ENCODE measurements at places on chromosomes 11 and 22.

- H3K27ac ChIP-seq, result no peak overlapping the region
- DNase-seq, result no peak
- H3K4me1 ChIP-seq, result peaks cover 17% of the 10 kb centered on the region
- H3K27me3 ChIP-seq, result no peaks in the 10 kb centered on the region
Measured at GRCh38 chr11:47843361-47844055, 4.6 kb downstream of the NUP160 start.

DNA sequence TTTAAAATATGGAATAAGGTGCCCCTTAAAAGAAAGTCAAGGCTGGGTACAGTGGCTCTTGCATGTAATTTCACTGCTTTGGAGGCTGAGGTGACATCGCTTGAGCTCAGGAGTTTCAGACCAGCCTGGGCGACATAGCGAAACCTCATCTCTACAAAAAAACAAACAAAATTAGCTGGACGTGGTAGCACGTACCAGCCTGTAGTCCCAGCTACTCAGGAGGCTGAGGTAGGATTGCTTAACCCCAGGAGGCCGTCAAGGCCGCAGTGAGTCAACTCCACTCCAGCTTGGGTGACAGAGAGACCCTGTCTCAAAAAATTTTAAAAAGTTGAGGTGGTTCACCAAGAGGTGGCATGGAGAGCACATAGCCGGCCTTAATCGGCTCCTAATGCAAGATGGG lies 17.7 kb upstream of the ADORA2A start:
- H3K4me1 ChIP-seq, result peaks cover 14% of the 10 kb centered on the region
- H3K4me3 ChIP-seq, result no peak overlapping the region
- H3K27me3 ChIP-seq, result no peaks in the 10 kb centered on the region
- H3K27ac ChIP-seq, result peak overlapping the region; percentile 67
- peaks cover 2% of the 10 kb centered on the region for H3K36me3 ChIP-seq

- peaks cover 4% of the 10 kb centered on the region for H3K4me1 ChIP-seq
- H3K27ac ChIP-seq, result no peak overlapping the region
- H3K27me3 ChIP-seq, result peaks cover 42% of the 10 kb centered on the region
- H3K36me3 ChIP-seq, result peaks cover 2% of the 10 kb centered on the region
- no peak for DNase-seq
- H3K4me3 ChIP-seq, result no peak overlapping the region
Measured at GRCh38 chr11:33664827-33665226, 35.8 kb downstream of the C11orf91 start.

DNA sequence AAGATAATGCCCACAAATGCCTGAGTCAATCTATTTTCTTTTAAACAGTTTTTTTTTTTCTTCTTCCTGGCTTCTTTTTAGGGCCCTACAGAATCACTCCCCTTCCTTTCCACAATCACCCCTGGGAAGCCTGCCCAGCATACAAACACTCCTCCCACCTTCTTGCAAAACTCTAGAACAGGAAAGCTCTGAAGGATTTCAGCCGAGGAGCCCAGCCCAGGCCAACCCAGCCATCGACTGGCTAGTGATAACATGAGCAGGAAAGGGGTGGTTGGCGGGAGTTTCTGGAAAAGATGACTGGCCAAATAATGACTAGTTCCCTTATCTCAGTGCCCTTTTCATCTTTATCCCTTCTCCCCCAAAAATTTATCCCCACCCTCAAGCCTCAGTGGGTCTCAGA lies 68.2 kb downstream of the USP35 start:
- no peak overlapping the region for H3K4me3 ChIP-seq
- no peak for DNase-seq
- peaks cover 4% of the 10 kb centered on the region for H3K4me1 ChIP-seq
- H3K27ac ChIP-seq, result no peak overlapping the region
- H3K27me3 ChIP-seq, result no peaks in the 10 kb centered on the region
- H3K36me3 ChIP-seq, result peaks cover 3% of the 10 kb centered on the region

DNA sequence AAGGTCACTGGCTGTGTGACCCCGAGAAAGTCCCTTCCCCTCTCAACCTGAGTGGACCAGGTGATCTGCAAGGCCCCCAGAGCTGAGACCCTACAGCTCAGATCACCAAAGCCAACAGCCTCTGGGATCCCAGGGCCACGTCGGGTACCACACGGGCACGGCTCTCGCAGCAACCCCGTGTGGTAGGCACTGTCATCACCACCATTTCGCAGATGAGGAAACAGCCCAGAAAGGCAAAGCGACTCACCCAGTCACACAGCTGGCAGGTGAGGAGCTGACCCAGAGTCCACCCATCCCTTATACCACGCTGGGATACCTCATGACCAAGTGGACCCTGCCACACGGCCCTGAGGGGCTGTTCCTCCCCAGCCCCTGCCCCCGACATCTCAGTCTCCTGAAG lies 2.8 kb downstream of the ATP5MGL start:
- DNase-seq, result no peak
- no peak overlapping the region for H3K4me3 ChIP-seq
- H3K4me1 ChIP-seq, result peaks cover 2% of the 10 kb centered on the region
- no peaks in the 10 kb centered on the region for H3K36me3 ChIP-seq

- no peak overlapping the region for H3K4me3 ChIP-seq
- H3K27me3 ChIP-seq, result no peaks in the 10 kb centered on the region
- H3K4me1 ChIP-seq, result peaks cover 2% of the 10 kb centered on the region
- peaks cover 8% of the 10 kb centered on the region for H3K36me3 ChIP-seq
- no peak for DNase-seq
- H3K27ac ChIP-seq, result no peak overlapping the region
Measured at GRCh38 chr11:74055938-74056337, 47.1 kb upstream of the UCP3 start.

DNA sequence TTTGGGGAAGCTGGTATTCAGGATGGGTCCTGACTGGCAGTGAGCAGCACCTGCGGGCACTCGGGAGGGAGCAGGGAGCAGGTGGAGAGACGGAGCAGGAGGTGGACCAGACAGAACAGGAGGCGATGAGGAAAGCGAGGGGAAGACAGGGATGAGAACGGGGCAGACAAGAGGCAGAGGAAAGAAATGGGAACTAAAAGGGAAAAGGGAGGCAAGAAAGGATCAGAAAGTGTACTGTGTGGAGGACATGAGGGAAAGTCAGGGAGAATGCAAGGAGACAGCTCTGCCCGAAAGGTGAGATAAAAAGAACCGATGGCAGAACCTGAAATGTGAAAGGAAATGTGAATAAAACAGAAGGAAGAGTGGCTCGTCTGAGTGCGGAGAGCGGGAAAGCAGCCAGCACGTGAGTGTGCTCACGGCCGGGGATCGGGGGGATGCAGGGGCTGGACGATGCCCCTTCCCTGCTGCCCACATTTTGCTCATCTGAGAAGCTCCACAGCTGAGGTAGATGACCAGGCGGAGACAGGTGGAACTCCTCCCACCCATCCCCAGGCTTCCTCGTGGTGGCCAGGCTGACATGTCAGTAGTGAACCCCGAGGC lies 494.4 kb upstream of the B3GAT1 start:
- H3K27me3 ChIP-seq, result peaks cover 50% of the 10 kb centered on the region
- no peaks in the 10 kb centered on the region for H3K36me3 ChIP-seq
- no peak overlapping the region for H3K4me3 ChIP-seq
- H3K4me1 ChIP-seq, result no peaks in the 10 kb centered on the region
- H3K27ac ChIP-seq, result no peak overlapping the region

GRCh38 chr11:128391811-128392210 lies 195.5 kb downstream of the ETS1 start:
- no peaks in the 10 kb centered on the region for H3K27me3 ChIP-seq
- no peak overlapping the region for H3K4me3 ChIP-seq
- peaks cover 4% of the 10 kb centered on the region for H3K36me3 ChIP-seq
- H3K4me1 ChIP-seq, result peaks cover 23% of the 10 kb centered on the region
- DNase-seq, result no peak

GRCh38 chr11:45368697-45369096 lies 82.6 kb upstream of the SYT13 start:
- no peak overlapping the region for H3K4me3 ChIP-seq
- no peak overlapping the region for H3K27ac ChIP-seq
- H3K36me3 ChIP-seq, result peaks cover 2% of the 10 kb centered on the region
- peaks cover 6% of the 10 kb centered on the region for H3K4me1 ChIP-seq
- peaks cover 57% of the 10 kb centered on the region for H3K27me3 ChIP-seq

GRCh38 chr11:126702165-126702720 lies 298.3 kb downstream of the KIRREL3 start:
- H3K27ac ChIP-seq, result no peak overlapping the region
- H3K4me1 ChIP-seq, result no peaks in the 10 kb centered on the region
- H3K4me3 ChIP-seq, result no peak overlapping the region
- no peaks in the 10 kb centered on the region for H3K36me3 ChIP-seq

DNA sequence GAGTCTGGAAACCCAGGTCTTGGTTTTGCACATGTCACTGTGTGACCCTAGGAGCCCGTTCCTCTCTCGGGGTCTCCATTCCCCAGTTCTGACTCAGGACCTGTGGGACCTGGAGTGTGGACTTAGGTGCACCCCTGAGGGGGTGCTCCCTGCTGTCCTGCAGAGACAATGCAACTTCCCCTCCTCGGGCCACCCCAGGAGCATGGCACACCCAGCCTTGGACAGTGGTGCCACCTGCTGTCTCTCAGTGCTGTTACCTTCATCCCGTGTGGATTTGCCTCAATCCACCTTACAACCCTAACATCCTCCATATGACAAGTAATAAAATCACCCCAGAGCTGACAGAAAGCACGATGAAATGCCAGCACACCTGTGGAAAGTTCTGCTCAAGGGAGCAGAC lies 27.5 kb upstream of the CRYBB3 start:
- no peaks in the 10 kb centered on the region for H3K27me3 ChIP-seq
- DNase-seq, result no peak
- no peak overlapping the region for H3K27ac ChIP-seq
- H3K4me1 ChIP-seq, result no peaks in the 10 kb centered on the region
- no peak overlapping the region for H3K4me3 ChIP-seq

- peaks cover 7% of the 10 kb centered on the region for H3K4me1 ChIP-seq
- no peak for DNase-seq
- H3K36me3 ChIP-seq, result peaks cover 3% of the 10 kb centered on the region
- H3K27ac ChIP-seq, result no peak overlapping the region
- H3K4me3 ChIP-seq, result no peak overlapping the region
Measured at GRCh38 chr22:35152316-35152715, 86.4 kb downstream of the ISX start.

- H3K27ac ChIP-seq, result no peak overlapping the region
- H3K27me3 ChIP-seq, result peaks cover 43% of the 10 kb centered on the region
- peaks cover 17% of the 10 kb centered on the region for H3K4me1 ChIP-seq
- no peak for DNase-seq
- no peak overlapping the region for H3K4me3 ChIP-seq
Measured at GRCh38 chr11:45094958-45095690, 51.3 kb upstream of the PRDM11 start.

- H3K4me1 ChIP-seq, result peaks cover 16% of the 10 kb centered on the region
- peak overlapping the region; percentile 33 for H3K4me3 ChIP-seq
- H3K27ac ChIP-seq, result peak overlapping the region; percentile 61
- H3K36me3 ChIP-seq, result peaks cover 2% of the 10 kb centered on the region
Measured at GRCh38 chr22:36277482-36278291, 24.8 kb downstream of the APOL1 start.

DNA sequence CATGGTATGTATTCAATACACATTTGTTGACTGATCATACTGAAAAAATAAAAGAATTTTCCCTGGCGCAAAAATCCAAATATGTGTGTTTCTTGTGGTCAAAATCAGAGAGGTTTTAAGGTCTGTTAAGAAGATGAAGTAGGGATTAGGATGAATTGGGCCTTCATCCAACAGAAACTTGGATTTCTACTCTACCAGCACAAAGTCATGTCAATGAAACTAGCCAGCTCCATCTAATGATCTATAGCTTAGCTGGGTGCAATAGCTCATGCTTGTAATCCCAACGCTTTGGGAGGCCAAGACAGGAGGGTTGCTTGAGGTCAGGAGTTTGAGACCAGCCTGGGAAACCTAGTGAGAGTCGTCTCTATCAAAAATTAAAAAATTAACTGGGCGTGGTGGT lies 65.5 kb downstream of the USP35 start:
- no peak for DNase-seq
- H3K4me1 ChIP-seq, result peaks cover 6% of the 10 kb centered on the region
- peaks cover 3% of the 10 kb centered on the region for H3K36me3 ChIP-seq
- H3K4me3 ChIP-seq, result no peak overlapping the region
- H3K27me3 ChIP-seq, result no peaks in the 10 kb centered on the region
- no peak overlapping the region for H3K27ac ChIP-seq

DNA sequence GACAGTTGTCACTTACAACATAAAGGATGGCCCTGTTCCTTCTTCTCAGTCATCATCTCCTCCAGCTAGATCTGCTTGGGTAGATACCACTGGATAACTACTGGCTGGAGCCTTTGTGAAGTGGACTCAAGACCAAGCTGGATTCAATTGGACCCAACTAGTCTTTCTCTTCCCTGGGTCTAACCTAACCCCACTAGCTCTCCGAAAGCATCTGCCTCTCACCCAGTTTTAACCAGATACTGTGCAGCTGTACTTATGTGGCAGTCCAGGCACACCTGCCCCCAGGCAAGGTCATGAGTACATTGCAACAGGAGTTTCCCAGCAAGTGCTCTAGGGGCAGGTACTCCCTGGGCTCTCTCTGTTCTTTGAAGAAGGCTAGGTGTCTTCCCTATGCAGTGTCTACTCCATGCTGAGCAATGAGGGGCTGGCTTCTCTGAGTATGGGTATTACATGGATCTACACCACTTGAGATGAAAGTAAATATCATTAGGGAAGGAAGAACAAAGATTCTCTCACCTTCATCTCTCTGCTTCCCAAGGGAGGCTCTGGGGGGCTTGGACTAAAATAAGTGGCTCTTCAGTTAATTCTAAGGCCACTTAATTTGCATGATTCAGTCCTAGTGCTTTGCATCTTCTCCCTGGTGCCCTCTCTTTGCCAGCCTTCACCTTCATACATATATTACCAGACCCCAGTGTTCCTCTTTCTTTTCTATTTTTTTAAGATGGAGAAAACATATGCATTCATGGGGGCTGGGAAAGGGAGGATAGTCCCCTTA lies 236.1 kb downstream of the NXPE2 start:
- H3K27me3 ChIP-seq, result no peaks in the 10 kb centered on the region
- no peak for DNase-seq
- H3K4me1 ChIP-seq, result no peaks in the 10 kb centered on the region
- no peaks in the 10 kb centered on the region for H3K36me3 ChIP-seq
- H3K27ac ChIP-seq, result no peak overlapping the region
- H3K4me3 ChIP-seq, result no peak overlapping the region

GRCh38 chr22:48070760-48071159 lies 1308.3 kb downstream of the TBC1D22A start:
- no peak overlapping the region for H3K4me3 ChIP-seq
- H3K36me3 ChIP-seq, result no peaks in the 10 kb centered on the region
- H3K27ac ChIP-seq, result no peak overlapping the region
- peaks cover 20% of the 10 kb centered on the region for H3K27me3 ChIP-seq

- H3K27me3 ChIP-seq, result peaks cover 6% of the 10 kb centered on the region
- H3K4me3 ChIP-seq, result no peak overlapping the region
- H3K4me1 ChIP-seq, result no peaks in the 10 kb centered on the region
- no peak overlapping the region for H3K27ac ChIP-seq
Measured at GRCh38 chr22:30880181-30880601, 88.4 kb downstream of the MORC2 start.

GRCh38 chr11:114448749-114449482 lies 9.6 kb downstream of the REXO2 start:
- no peak overlapping the region for H3K27ac ChIP-seq
- H3K4me1 ChIP-seq, result peaks cover 6% of the 10 kb centered on the region
- H3K27me3 ChIP-seq, result no peaks in the 10 kb centered on the region
- H3K36me3 ChIP-seq, result peaks cover 9% of the 10 kb centered on the region
- no peak overlapping the region for H3K4me3 ChIP-seq
- no peak for DNase-seq

Measured in T-helper 17 cell (primary cell).